EH (cell line): ENCODE measurements at places on chromosomes 6 and 20.

DNA sequence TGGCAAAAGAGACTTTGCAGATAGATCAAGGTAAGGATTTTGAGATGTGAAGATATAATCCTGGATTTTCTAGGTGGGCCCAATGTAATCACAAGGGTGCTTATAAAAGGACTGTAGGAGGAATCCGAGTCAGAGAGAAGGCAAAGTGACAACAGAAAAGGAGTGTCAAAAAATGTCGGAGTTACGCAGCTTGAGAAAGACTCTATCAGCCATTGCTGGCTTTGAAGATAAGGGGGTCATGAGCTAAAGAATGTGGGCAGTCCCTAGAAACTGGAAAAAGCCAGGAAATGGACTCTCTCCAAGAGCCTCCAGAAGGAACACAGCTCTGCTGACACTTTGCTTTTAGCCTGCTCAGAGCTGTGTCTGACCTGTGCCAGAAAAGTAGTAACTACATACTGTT, 8.7 kb upstream of the RWDD1 start:
- DNase-seq: peak; percentile 41

DNA sequence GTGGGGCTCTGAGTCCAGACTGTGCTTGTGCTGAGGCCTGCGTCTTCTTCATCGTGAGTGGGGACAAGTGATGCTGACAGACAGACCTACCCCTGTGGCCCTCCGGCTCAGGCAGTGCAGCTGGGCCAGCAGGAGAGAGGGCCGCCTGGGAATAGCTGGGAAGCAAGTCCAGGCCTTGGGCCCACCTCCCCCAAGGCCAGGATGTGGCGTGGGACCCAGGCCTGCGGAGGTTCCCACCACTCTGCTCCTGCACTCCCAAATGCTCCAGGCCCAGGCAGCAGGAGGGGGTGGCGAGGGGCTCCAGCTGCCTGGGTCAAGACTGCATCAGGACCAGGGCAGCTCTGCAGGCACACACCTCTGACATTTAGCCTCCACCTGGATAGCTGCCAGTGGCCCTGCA, 38.3 kb downstream of the DAAM2 start:
- no peak for DNase-seq

DNA sequence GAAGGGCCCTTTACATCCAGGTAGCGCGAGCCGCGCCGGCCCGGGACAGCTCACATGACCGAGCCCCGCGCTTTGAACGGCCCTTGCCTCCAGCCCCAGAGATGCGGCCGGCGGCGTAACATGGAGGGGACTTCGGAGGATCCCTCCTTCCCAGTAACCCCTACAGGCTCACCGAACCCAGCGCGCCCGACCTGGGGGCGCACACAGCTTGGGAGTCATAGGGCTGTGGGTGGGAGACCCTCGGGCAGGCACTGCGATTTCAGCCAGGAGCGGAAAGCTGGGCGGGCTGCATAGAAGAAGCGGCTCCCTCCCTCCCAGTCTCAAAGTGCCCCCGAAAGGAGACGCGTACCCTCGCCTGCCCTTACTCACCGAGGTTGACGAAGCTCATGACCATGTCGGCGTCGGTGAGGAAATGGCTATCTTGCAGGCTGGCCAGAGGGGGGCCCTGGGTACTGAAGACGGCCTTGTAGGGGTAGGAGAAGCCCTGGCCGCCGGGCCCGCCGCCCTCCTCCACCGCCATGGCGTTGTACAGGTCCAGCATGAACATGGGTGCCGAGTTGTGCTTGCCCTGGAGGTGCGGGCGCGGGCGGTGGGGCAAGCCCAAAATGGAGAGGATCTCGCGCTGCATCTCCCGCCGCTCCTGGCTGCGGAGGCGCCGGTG, 975 bp downstream of the BMP7 start:
- DNase-seq: no peak

GRCh38 chr20:61882716-61883615, 182.7 kb downstream of the TAF4 start:
- no peak for DNase-seq

GRCh38 chr6:155530219-155530834, 74.7 kb upstream of the NOX3 start:
- DNase-seq: peak; percentile 63
